Esophagus mucosa (tissue), 1 donor: ENCODE measurements at places on chromosomes 3 and 15.

DNA sequence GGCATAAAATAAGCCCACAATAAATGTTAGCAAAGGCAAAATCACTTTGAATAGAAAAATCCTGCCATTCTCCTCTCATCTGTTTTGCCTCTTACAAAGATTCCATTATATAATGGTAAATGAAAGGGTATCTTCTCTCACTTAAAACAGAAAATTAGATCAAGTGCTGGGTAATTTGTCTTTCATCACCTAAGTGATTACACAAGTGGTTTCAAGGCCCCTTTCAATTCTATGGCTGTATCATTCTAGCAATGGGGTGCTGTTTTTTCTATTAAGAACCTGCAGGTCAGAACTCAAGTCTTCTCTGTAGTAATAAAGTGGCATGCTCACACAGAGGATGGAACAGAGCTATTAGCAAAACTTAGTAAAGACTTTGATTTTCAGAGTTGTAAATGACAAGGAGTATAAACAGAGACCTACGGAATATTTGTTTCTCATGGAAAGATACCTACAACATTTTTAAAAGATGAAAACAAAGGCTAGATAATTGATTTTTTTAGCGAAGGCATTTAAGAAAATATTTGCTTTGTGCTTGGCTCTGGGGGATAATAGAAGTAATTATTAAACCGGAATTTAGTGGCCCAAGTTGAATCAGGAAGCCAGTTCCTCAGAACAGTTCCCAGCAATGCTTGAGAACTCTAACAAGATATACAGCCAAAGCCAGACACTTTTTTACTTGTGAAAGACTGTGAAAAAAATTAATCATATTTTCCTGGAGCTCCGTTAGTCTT is 137.4 kb downstream of the CMSS1 start:
- no peak for ATAC-seq

DNA sequence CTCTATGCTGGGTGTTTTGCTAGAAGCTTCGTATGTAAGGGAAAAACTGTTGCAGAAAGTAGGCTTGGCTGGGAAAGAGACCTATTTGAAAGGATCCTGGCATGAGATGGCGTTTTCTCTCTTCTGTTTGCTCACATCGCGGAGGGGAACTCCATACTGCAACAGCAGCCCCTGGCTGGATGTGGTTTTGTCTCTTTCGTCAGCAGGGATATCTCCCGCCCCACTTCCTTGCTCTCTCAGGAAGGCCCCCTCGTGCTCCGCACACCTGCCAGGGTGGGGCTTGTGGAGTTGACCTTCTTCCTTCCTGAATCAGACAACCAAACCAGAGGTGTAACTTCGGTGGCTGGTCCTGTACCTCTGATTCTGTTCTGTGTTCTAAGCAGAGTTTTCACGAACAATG is 26.4 kb upstream of the MYZAP start:
- peak; percentile 27 for ATAC-seq

GRCh38 chr15:59933607-59934006 is 70.5 kb upstream of the FOXB1 start:
- ATAC-seq, result no peak

GRCh38 chr3:161217496-161217895 is 3.6 kb upstream of the NMD3 start:
- no peak for ATAC-seq

DNA sequence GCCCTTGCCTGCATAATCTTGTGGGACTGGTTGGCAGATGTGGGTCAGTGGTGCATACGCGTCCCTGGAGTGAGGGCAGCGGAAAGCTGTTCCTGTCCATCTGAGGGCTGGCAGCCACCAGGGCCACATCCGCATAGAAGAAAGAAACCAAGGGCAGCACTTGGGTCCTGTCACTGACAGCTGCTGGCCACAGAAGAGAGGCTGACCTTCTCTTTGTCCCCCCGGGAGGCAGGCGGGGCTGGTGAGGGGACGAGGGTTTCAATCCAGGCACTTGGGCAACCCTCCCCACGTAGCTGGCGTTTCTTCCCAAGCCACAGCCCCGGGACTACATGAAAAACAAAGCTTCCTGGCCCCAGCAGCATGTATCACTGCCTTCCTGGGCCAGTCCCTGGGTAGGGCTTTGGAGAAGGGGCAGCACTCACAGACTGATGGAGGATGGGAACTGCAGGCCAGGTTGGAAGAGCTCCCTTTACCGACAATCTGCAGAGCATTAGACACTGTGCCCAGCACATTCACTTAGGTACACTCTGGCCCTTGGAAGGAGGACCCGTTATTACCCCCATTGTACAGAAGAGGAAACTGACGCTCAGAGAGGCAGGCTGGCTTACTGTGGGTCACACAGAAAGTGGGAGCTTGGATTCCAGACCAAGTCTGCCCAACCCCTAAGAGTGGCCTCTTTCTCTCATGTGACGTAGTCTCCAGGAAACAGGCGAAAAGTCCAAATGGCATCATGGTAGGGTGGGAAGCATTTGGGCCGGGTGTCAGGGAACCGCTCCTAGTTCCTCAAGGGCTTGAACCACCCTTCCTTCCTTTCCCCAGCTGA is 78.8 kb upstream of the SLC6A6 start:
- ATAC-seq, result no peak

GRCh38 chr3:46907960-46908293 is 30.4 kb downstream of the PTH1R start:
- ATAC-seq, result no peak

DNA sequence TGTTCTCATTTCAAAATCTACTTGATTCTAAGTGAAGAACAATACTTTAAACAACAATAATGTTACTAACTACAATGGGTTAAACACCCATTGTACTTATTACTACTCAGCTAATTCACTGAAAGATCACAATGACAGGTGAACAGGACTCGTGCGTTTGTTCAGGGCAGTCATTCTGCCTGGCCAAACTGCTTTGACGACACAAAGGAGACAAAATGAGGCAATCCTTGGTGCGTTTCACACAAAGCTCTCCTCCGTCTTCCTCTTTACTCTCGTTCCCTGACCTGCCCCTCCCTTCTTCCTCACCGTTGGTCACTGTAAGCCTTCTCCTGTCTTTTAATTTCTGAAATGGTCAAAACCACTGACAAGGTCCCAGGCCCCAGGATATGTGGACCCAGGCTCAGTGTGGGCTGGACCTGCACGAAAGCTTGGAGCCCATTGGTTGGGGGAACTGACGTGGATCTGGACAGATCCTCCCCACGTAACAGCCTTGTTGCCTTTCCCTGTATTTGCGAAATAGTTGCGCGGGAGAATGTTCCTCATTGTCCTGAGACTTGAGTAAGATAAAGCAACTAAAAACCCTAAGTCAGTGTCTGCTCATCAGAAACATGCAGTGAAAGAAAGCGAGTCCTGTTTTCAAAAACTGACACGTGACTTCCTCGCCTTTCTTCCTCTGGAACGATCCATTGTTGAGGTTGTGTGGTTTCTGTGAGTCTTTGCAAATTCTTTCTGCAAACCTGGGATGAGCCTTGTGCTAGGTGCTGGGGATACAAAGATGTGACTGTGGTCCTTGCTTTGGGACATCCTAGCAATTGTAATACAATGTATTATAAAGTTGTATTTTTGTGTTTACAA is 147.1 kb upstream of the RGMA start:
- no peak for ATAC-seq

- ATAC-seq, result no peak
Measured at GRCh38 chr3:151393146-151393830, 8.7 kb upstream of the P2RY12 start.

DNA sequence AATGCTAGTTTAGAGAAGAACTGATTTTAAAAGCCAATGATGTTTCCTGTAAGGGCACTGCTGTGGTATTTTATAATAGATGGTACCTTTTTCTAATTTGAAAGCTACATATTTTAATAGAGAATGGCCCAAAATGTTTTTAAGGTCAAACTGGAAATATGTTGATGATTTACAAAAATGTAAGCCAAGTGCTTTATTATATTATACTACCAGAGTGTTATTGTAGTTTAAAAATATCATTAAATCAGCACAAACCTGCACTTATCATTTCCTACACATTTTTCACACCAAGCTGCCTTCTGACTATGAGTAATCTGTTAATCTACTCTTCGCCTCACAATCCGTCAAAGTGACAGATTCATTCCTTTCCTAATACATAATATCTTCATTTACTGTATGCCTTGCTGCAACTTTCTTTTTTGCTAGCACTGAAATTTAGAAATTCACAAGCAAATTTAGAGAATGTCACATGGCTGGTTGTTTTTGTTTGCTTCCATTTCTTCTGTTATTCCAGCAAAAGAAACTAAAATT is 126.4 kb upstream of the FAM3D start:
- no peak for ATAC-seq

GRCh38 chr3:149356044-149356592 is 21.3 kb downstream of the TM4SF1 start:
- no peak for ATAC-seq

GRCh38 chr3:50675179-50676030 is 678 bp downstream of the DOCK3 start:
- ATAC-seq, result peak; percentile 7

DNA sequence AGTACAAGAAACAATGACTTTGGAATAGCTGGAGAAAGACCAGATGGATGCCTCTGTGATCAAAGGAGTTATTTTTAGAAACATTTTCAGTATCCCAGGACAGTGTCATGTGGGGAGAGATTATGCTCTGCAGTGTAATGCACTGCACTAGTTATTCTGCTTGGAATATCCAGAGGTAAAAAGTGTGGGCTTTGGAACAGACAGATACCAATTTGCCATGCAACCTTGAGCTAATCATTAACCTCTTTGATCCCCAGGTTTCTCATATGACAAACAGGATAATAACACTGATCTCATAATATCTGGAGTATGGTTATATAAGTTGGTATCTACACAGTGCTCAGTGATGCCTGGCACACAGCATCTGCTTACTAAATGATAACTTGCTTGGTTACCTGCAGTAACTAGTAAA is 12.2 kb upstream of the SLC7A14 start:
- ATAC-seq, result no peak

GRCh38 chr15:79007066-79007465 is 62.2 kb upstream of the CTSH start:
- ATAC-seq, result no peak

DNA sequence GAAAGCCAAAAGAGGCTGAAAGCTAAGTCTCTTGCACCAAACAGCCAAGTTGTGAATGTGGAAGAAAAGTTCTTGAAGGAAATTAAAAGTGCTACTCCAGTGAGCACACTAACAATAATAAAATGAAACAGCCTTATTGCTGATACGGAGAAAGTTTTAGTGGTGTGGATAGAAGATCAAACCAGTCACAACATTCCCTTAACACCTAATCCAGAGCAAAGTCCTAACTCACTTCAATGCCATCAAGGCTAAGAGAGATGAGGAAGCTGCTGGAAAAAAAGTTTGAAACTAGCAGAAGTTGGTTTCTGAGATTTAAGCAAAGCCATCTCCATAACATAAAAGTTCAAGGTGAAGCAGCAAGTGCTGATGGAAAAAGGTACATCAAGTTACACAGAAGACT is 288.8 kb upstream of the RARB start:
- ATAC-seq, result no peak

GRCh38 chr3:117439812-117440211 is 730.2 kb downstream of the TUSC7 start:
- ATAC-seq, result no peak

DNA sequence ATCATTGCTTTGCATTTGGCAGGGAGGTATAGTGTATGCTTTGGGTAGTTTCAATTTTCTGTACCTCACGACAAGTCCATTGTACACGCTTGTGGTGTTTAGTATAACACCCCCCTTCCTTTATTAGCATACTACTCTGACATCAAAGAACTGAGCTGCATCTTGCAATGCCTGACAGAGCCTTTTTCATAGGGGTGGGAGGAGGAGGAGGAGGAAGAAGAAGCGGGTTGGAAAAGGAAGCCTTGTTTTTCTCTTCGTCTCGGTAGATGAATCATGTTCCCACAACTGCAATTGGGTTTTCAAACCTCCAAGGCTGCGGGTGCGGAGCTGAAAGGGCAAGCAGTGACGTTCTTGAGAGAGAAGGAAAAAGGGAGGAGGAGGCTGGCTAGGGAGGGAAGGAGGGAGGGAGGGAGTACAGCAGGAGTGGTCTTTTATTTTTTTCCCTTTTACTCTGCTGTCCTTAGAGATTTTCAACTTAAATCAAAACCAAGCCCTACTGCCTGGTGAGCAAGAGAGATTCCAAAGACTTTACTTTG is 175.7 kb downstream of the KLHL25 start:
- peak; percentile 69 for ATAC-seq

GRCh38 chr3:21531909-21532308 is 219.1 kb downstream of the ZNF385D start:
- ATAC-seq, result no peak

GRCh38 chr3:108755686-108756085 is 1.5 kb downstream of the RETNLB start:
- no peak for ATAC-seq

DNA sequence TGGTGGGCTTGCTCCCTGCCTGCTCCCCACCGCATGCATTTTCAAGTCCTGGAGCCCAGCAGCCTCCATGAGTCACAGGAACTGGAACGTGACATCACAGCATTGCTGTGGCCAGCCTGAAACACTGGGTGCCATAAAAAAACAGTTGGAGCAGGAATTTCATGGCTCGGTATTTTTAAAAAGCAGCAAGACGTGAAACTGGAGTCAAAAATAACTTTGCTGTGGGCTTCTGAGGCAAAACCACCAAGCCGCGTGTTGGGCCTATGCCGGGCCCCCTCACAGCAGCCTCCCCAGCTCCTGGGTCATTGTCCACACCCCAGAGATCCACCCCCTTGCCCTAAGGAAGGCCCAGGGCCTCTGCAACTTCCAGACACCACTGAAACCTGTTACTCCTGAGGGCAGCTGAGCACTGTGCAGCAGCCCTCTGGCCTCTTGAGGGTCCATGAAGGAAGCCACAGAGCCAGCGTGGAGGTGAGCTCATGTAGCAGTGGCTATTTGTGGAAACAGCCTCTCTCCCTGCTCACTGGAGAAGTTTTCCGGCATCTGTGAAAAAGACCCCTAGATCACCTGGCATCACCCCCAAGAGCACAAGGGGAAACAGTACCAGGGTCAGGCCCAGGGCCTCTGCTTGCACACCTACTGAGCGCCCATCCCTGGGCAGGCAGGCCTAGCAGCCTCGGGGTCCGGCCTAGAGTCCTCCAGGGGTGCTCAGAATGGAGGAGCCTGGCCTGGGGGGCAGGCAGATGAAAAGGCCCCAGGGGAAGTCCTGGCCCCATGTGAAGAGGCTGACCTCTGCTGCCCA is 34.0 kb upstream of the DUSP7 start:
- no peak for ATAC-seq

DNA sequence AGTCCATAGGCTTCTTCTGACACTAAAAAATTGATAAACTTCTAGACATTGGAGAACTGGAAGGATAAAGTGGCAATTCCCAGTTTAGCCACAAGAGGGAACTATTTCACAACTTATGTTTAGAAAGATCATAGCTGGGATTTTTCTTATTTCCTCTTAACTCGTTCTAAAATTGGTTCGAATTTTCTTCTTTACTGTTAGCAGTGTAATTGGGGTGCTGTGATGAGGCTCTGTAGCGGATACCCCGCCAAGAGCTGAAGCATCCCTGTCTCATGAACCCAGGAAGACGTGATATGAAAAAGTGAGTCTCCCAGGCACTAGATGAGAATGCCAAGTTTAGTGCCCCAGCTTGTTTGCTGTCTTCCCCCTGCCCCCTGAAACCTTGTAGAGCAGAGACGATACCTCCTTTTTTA is 85.1 kb downstream of the PDCD6IP start:
- ATAC-seq, result no peak

- ATAC-seq, result no peak
Measured at GRCh38 chr3:112858410-112859069, 11.9 kb upstream of the CD200R1L start.

GRCh38 chr3:38968403-38968802 is 83.3 kb downstream of the SCN11A start:
- no peak for ATAC-seq
